ENCODE measurements at places on chromosomes 2 and 18. TPM values are rescaled to one million over a fixed set of nuclear protein-coding genes. Genes with fewer than 3 reads are reported as not detected.
A peak's percentile ranks its signal among the peaks of the same experiment; 100 is the strongest.

DNA sequence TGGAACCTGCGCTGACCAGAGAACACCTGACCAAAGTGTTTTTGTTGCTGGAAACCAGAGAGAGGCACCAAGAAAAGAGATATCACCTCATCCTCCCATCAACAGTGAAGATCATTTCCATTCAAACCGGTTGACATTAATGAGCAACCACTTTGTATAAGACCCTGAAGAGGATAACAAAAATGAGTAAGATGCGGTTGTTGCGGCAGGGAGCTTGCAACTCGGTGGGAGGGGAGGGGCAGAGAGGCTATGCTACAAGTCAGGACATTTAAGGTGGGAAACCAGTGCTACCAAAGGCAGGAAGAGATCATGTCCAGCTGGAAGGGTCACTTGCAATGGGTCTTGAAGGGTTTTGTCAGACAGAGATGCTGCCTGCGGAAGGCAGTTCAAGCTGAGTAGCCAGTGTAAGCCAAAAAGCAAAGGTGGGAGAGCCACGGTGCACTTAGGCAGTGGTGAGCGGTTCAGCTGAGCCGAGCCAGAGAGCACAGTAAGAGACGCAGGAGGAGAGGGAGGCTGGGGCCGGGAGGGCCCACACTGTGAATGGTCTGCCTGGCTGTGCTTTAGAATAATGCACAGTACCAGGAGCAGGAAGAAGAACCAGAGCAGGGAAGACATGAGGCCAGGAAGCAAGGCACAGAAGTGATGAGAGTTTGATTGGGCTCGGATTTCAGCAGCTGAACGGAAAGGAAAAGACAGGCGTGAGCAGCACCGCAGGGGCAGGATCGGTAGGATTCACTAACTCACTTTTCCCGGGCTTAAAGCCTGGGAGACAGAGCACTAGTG is 24.4 kb upstream of the DTNB start:
- DNase-seq = no peak

DNA sequence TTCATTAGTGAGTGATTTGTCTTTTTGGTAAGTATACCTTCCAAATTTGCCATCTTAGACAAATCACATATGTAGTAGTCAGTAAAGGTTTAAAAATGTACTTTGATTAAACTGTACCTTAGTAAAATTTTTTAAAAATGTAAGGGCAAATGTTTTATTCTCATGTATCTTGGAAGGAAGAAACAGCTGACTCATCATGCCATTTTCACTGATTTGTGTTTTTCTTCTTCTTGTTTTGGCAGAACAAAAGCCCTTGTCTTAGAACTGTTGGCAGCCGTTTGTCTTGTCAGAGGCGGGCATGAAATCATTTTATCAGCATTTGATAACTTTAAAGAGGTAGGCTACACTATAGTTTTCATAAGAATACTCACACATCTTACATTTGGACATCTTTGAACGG is 136.5 kb downstream of the PRPF40A start:
- DNase-seq = no peak

DNA sequence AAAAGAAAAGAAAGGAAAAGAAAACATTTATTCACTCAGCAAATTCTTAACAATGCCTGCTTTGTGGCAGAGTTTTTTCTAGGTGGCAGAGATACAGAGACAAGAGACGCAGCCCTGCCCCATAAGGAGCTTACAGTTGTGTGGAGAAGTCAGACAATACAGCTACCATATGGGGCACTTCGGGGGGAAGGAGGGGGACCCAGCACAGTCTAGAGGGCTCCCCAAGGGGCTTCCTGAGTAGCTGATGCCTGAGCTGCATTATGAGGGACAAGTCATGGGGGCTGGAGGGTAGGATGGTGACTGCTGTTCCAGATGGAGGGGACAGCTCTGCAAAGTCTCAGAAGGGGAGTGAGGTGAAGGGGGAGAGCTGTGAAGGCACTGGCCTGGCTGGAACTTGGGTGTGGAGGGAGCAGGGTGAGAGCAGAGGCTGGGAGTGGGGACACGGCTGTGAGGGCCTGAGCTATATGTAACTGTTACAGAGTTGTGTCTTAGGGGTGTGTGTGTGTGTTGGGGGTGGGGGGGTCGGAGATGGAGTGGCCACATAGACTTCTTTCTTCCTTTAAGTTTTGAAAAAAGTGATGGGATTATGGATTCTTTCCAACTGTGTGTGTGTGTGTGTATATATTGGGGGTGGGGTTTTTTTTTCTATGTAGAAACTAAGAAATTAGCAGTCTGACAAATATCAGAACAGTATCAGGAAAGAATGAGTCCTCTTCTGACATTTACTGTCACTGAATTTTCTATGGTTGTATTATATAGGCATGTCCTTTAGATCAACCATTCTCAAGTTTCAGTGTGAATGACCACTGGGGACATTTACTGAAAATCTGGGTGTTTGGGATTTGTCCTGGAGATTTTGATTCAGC is 66.0 kb upstream of the HAAO start:
- no peak for DNase-seq

- DNase-seq = no peak
These were observed 15.0 kb upstream of the AP1S3 start for GRCh38 chr2:223852281-223852795.

GRCh38 chr18:79983253-79983652 is 5.1 kb downstream of the TXNL4A start:
- DNase-seq = no peak

- no peak for DNase-seq
These were observed 1.1 kb downstream of the PDIA6 start for GRCh38 chr2:10811517-10811916.

DNA sequence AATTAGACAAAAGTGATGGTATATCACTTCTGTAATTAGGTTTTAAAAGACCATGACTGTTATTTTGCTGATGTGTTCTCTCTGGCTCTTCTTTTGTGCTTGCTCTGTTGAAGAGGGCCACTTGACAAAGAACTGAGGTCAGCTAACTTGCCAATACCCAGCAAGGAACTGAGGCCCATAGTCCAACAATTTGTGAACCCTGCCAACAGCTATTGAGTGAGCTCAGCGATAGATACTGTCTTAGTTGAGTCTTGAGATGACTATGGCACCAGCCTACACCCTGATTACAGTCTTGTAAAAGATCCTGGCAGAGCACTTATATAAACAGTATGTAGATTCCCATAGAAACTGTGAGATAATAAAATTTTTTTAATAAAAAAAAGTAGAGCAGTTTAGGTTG is 103.0 kb downstream of the BMPR2 start:
- no peak for DNase-seq

GRCh38 chr2:128325611-128326181 is 7.0 kb upstream of the HS6ST1 start:
- no peak for DNase-seq

DNA sequence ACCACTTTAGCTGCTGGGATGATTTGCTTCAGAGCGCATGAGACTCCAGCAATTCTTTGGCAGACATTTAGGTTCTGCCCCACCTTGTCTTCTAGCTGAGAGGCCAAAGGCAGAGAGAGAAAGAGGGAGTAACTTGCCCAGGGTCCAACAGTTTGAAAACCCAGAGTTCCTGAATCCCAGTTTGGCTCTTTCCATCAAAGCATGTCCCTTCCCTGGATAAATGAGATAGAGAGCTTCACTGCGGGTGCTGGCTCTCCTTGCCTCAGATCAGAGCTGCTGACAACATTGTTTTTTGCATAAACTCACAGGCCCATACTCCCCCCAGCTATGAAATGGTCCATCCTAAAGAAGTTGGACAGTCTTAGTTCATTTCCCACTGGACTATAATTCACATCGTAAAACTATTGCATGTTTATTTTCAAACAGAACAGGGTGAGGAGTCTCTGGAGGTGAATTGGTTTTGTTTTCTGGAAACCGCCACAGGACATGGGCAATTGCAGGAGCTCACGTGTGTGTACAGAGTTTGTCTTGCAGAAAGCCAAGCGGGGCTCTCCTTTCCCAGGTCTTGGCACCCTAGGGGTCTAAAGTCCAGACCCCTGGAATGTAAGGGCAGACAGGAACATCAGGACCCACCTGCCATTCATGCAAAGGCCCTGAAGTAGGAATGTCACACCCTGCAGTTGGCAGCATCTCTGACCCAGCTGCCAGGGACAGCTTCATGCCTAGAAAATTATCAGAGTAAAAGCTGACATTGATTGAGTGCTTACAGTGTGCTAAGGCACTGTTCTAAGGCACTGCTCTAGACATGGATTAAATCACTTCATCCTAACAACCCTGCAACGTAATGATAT is 25.0 kb upstream of the SLC14A2 start:
- no peak for DNase-seq

DNA sequence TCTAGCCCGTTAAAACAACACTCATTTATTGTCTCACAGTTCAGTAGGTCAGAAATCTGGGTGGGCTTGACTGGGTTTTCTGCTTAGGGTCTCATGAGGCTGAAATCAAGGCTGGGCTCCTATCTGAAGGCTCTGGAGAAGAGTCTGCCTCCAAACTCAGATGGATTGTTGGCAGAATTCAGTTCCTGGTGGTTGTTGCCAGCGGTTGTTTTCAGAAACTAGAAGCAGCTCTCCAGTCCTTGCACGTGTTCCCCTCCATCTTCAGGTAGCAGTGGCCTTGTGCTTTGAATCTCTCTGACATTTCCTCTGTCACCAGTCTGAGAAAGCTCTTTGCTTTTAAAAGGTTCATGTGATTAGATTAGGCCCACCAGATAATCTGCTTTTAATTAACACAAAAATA is 20.1 kb upstream of the FN1 start:
- DNase-seq = no peak

DNA sequence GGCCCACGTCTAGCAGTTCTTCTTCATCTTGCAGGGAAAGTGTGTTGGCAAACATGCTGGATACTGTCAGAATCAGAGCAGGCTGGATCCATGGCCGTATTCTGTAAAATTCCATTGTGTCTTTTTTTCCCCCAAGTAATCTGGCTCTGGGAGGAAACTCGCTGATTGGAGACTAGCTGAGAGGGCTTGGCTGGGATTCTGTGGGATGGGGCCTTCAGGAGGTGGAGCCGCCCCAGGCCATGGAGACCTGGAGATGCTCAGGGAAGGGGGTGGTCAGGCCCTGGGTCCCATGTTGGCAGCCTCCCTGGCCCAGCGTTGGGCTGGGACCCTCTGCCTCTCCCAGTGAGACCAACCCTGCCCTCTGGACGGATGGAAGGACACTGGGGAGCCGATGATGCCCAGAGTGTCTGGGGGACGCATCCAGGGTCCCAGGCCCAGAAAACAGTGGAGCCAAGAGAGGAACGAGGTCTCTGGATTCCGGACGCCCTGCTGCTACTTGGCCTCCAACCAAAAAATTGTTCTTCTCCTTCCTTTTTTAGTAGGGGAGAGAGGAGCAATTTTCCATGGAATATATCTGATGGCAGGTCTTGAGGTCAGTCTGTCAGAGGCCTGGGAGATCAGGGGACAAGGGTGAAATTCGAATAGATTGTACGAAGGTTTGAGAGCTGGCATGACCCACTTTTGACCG is 114.5 kb downstream of the AGAP1 start:
- no peak for DNase-seq

- no peak for DNase-seq
These were observed 924.9 kb upstream of the FAM98A start for GRCh38 chr2:34523958-34524514.

GRCh38 chr2:233445152-233445830 is 91.0 kb downstream of the DGKD start:
- no peak for DNase-seq

DNA sequence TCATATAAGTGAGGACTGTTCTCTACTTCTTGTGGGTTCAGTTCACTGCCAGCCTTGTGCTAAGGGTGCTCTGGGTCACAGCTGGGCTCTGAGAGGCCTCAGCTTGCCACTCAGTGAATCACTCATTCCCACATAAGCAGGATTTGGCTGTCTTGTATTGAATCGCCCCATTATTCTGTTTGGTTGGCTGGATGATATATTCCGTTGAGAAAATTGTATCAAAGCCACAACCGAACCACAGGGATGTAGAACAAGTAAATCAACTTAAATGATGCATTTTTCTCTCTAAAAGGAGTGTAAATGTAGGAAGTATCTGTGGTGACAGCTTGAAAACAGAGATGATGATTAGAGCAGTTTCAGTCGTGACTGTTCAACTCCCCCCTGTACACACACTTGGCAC is 39.6 kb downstream of the TTC39C start:
- DNase-seq = no peak

DNA sequence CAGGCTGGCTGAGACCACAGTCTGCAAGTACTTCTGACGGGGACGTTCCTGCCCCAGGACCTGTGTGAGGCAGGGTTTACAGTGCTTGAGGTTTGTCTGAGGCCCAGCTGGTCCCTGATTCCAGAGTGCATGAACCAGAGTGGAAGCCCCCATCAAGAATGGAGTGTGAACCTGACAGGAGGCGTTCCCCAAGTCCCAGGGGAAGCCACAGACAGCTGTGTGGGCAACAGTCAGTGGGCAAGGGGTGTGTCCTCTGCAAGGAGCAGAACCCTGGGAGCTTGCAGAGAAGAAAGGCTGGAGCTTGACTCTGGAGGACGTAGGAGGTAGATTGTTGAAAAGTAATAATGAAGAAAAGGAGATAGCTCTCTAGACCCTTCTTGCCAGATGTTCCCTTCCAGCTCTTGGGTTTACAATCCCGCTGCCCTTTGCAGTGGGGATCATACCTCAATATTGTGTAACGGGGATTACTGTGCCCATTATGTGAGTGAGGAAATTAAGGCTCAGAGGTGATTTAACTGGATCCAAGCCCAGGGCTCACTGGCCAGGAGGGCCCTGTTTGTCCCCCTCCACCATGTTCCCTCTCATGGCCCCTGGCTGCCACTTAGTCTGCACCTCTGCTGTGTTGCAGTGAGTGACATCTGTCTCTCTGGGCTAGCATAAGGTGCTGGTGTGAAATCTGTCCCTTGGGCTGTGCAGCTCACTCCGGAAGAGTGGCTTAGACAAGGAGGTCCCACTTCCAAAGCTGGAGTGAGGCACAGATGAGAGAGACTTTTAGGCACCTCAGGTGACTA is 6.2 kb downstream of the DBI start:
- DNase-seq = no peak

- no peak for DNase-seq
These were observed 220.2 kb upstream of the SIX2 start for GRCh38 chr2:45229411-45229810.

- DNase-seq = no peak
These were observed 33.0 kb downstream of the COPS8 start for GRCh38 chr2:237118561-237119155.

- DNase-seq = peak; percentile 90
These were observed at the start of gene MEIS1 for GRCh38 chr2:66434679-66435548. MEIS1 (plus strand) TSS chr2:66435125; CDS start chr2:66435857, 732 bp downstream.

ZNG1B gene
- 55.8 TPM for polyA plus RNA-seq

IL1RL1 gene
- polyA plus RNA-seq = 0.92 TPM

ZC3H15 gene
- polyA plus RNA-seq = 131 TPM

TUBA4B gene
- 0.46 TPM for polyA plus RNA-seq

ACMSD gene
- 1.1 TPM for polyA plus RNA-seq

SLC35F5 gene
- 86.1 TPM for polyA plus RNA-seq

MTIF2 gene
- polyA plus RNA-seq = 19.2 TPM

HAAO gene
- 54.8 TPM for polyA plus RNA-seq

PTRHD1 gene
- polyA plus RNA-seq = 36.8 TPM

BMP10 gene
- polyA plus RNA-seq = not detected

HRH4 gene
- polyA plus RNA-seq = 0.07 TPM

DSC1 gene
- 2.7 TPM for polyA plus RNA-seq

UNC80 gene
- polyA plus RNA-seq = 1.4 TPM

WDR12 gene
- polyA plus RNA-seq = 74.6 TPM

SMAD7 gene
- polyA plus RNA-seq = 69.3 TPM

FBXO15 gene
- polyA plus RNA-seq = 4.7 TPM

Measured in left renal pelvis (tissue), 4 donors.